Breast epithelium (tissue), 4 donors: ENCODE measurements at places on chromosomes 11 and 22. TPM values are rescaled to one million over a fixed set of nuclear protein-coding genes. Genes with fewer than 3 reads are reported as not detected.

GRCh38 chr11:2684581-2684980 is 15.2 kb downstream of the KCNQ1OT1 start:
- no peak overlapping the region for H3K27ac ChIP-seq
- no peaks in the 10 kb centered on the region for H3K36me3 ChIP-seq
- H3K4me3 ChIP-seq, result no peak overlapping the region
- H3K27me3 ChIP-seq, result no peaks in the 10 kb centered on the region

DNA sequence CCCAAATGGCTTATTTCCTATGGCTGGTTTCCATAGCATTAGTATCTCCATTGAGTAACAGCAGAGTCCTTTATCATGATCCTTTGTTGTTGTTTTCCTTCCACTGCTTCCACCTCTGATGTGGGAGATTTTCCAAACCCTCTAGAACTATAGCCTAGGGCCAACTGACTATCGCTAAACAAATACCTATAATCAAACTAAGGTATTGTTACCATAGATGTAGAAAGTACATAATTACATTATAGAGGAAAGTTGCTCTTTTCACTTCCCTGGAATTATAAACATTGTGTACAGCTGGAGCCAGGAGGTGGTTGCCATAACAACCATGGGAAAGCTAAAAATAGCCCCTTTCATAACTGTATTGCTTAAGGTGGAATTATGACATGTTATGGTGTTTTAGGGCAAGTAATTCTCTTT is 47.0 kb upstream of the ALKBH3 start:
- H3K27me3 ChIP-seq, result no peaks in the 10 kb centered on the region
- H3K36me3 ChIP-seq, result no peaks in the 10 kb centered on the region
- no peaks in the 10 kb centered on the region for H3K4me1 ChIP-seq
- H3K4me3 ChIP-seq, result no peak overlapping the region
- no peak overlapping the region for H3K27ac ChIP-seq
- no peak for DNase-seq

GRCh38 chr11:8006349-8006977 is 19.3 kb downstream of the EIF3F start:
- no peak overlapping the region for H3K27ac ChIP-seq
- no peak for DNase-seq
- no peaks in the 10 kb centered on the region for H3K4me1 ChIP-seq
- H3K36me3 ChIP-seq, result no peaks in the 10 kb centered on the region

- H3K36me3 ChIP-seq, result peaks cover 3% of the 10 kb centered on the region
- no peaks in the 10 kb centered on the region for H3K27me3 ChIP-seq
- no peak overlapping the region for H3K4me3 ChIP-seq
- peak overlapping the region; percentile 41 for H3K27ac ChIP-seq
These were observed 61.7 kb upstream of the CHRNA10 start for GRCh38 chr11:3732671-3733436.

DNA sequence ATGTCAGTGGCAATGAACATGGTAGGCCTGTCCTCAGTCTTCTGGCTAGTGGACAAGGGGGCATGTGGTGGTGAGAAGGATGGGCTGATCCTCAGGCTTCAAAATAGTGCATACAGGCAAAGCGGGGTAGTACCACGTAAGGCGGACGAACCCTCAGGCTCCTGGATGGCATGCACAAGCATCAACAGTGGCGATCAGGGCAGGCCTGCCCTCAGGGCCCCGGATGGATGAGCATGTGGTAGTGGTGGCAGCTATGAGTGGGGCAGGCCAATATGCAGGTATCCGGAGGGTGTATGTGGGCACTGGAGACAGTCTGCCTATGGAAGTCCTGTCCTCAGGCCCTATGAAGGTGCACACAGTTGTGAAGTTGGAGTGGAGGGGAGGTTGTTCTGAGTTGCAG is 163.8 kb downstream of the GUCY1A2 start:
- H3K4me1 ChIP-seq, result no peaks in the 10 kb centered on the region
- H3K27ac ChIP-seq, result no peak overlapping the region
- no peak for DNase-seq
- no peaks in the 10 kb centered on the region for H3K27me3 ChIP-seq

GRCh38 chr11:76197332-76197731 is 9.0 kb downstream of the WNT11 start:
- DNase-seq, result no peak
- H3K36me3 ChIP-seq, result no peaks in the 10 kb centered on the region
- no peak overlapping the region for H3K4me3 ChIP-seq
- no peaks in the 10 kb centered on the region for H3K4me1 ChIP-seq
- no peaks in the 10 kb centered on the region for H3K27me3 ChIP-seq

DNA sequence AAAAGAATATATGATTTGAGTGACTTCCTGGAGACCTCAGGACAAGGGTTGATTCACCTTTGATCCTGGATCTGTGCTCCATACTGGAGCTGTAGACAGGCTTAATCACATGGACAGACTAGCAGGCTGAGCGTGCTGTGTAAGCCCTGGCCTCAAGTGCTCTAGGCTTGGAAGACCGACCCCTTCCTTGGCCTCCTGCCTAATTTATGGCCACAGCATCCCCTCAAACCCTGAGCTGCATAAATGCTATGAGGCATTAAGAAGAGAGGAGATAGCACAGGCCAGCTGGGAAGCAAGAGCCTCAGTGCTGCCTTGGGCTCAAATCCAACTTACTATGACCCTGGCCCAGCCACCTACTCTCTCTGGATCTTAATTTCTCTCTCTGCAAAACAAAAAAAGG is 385.1 kb downstream of the BUD13 start:
- no peaks in the 10 kb centered on the region for H3K27me3 ChIP-seq
- no peak overlapping the region for H3K27ac ChIP-seq
- no peaks in the 10 kb centered on the region for H3K4me1 ChIP-seq
- no peaks in the 10 kb centered on the region for H3K36me3 ChIP-seq
- H3K4me3 ChIP-seq, result no peak overlapping the region
- DNase-seq, result no peak

DNA sequence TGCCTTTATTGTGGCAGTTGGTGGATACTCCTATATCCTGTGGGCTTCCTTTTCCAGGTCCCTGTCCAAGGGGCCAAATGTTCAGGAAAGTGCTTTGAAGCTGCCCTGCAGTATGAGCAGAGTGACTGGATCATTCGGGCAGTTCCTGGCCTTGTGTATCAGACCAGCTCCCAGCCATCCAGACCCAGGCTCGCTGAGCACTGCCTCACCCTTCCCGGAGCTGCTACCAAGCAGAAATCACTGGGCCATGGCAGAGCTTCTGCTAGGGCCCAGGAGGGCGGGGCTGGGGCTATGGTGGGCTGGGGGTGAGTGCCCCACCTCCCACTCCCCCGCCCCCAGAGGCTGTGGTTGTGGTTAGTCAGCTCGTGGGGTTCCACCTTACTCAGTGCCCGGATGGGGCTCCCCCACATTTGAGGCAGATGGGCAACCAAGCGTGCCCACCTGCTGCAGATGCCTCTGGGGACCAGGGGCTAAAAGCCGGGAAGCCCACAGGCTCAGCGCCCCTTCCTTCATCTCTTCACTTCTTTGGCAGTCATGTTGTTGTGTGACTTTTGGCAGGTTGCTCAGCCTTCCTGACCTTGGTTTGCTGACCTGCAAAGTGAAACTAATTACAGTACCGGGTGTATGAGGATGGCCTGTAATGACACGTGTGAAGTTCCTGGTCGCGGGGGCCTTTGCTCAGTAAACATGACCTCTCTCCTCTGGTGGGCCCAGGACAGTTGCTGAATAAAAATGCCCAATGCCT is 2.1 kb upstream of the LRRC32 start:
- H3K4me3 ChIP-seq, result no peak overlapping the region
- no peaks in the 10 kb centered on the region for H3K36me3 ChIP-seq
- DNase-seq, result no peak
- H3K27ac ChIP-seq, result no peak overlapping the region
- H3K27me3 ChIP-seq, result no peaks in the 10 kb centered on the region

DNA sequence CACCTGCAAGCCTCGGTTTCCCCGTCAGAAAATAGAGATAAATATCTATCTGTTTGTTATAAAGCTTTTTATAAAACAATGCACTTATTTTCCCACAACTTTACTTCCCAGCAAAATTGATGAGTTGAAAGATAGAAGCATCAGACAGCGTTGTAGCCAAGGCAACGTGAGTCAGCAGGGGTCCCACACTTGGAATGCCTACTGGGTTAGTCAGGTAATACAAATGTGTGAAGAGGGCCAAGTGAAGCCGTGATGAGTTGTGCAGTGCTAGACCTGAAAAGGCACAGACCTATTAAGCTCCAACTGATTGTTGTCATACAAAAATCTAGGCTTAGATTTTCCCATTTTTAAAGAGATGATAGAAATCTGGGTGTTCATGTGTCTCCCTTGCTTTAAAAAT is 118.7 kb downstream of the PGR start:
- DNase-seq, result no peak
- H3K27me3 ChIP-seq, result no peaks in the 10 kb centered on the region
- no peaks in the 10 kb centered on the region for H3K4me1 ChIP-seq
- H3K36me3 ChIP-seq, result no peaks in the 10 kb centered on the region
- no peak overlapping the region for H3K4me3 ChIP-seq

GRCh38 chr22:37898441-37899181 is 7.5 kb upstream of the MICALL1 start:
- H3K27ac ChIP-seq, result peak overlapping the region; percentile 90
- DNase-seq, result peak; percentile 71
- H3K27me3 ChIP-seq, result no peaks in the 10 kb centered on the region
- H3K4me3 ChIP-seq, result no peak overlapping the region
- no peaks in the 10 kb centered on the region for H3K36me3 ChIP-seq

- no peaks in the 10 kb centered on the region for H3K36me3 ChIP-seq
- H3K4me3 ChIP-seq, result peak overlapping the region; percentile 7
- DNase-seq, result no peak
- H3K27me3 ChIP-seq, result no peaks in the 10 kb centered on the region
These were observed 4.8 kb downstream of the OAF start for GRCh38 chr11:120215634-120216033.

DNA sequence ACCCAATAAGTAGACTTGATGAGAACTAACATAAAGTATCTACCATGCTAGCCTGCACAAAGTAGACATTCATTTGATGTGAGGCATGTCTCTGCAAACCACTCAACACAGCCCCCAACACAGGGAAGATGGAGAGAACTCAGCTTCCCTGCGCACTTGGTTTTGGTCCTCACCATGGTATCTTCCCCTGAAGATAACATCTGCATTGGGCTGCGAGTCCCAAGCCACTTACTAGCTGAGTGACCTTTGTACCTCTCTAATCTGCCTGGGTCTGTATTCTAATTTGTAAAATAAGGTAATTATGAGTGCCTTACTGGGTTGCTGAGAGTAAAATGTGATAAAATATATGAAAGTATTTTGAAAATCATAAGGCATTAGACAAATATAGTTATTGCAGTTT is 30.7 kb downstream of the PPFIA1 start:
- no peak overlapping the region for H3K4me3 ChIP-seq
- no peak overlapping the region for H3K27ac ChIP-seq
- no peak for DNase-seq

Gene ADAMTS8
- total RNA-seq, result 0.44 TPM

Gene ALKBH3
- total RNA-seq, result 29.0 TPM

Gene POTEH
- not detected for total RNA-seq

Gene CBLIF
- not detected for total RNA-seq

Gene PVALB
- not detected for total RNA-seq

Gene KCNK7
- 0.33 TPM for total RNA-seq

Gene BARX2
- 19.5 TPM for total RNA-seq

Gene MUC15
- total RNA-seq, result 61.2 TPM

Gene HBD
- not detected for total RNA-seq
